ENCODE measurements at places on chromosomes 6 and 20.

DNA sequence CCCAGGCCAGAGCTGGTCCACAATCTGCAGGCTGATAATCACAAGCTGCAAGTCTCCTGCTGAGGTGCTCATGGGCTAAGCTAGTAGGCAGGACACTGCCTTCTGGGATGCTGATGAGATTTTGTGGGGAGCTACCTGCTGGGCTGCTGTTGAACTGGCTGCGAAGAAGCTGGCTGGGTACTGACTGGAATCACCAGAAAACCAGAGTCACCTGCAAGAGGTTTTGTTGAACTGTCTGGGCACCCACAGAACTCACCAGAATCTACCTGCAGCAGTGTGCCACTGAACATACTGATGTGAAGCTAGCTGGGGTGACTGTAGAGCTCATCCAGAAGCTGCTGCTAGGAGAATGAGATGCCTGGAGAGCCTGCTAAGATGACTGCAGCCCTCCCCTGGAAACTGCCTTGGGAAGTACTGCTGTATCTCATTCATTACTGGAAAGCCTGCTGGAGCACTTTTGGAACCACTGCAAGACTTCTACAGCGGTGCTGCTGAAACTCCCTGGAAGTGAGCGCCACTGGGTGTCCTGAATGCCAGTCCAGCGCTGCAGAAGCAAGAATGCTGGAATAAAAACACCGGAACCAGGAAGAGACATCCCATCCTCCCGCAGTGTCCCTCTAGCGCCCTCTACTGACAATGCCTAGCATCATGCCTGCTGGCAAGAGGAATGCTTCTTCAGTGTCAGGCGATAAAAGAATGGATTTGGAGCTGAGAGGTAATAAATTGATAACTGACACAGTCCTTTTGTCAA is 64.9 kb upstream of the ARHGAP18 start:
- peak; percentile 89 for DNase-seq

DNA sequence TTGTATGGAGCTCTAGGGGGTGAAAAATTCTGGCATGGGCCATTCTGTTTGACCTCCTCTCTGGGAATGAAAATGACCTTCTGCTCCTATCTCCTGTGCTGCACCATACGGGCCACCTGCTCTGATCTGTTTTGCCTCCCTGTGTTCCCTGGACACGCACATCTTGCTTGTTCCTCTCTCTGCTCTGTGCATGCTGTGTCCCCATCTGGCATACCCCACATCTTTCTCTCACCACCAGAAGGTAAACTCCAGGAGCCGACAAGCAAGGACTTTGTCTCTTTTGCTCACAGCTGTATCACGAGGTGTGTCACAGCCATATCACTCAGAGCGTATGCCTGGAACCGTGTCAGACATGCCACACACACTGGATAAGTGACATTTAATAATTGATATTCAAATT is 208.4 kb upstream of the DTNBP1 start:
- DNase-seq, result no peak

GRCh38 chr20:58985656-58986055 is 4.6 kb downstream of the NELFCD start:
- no peak for DNase-seq

DNA sequence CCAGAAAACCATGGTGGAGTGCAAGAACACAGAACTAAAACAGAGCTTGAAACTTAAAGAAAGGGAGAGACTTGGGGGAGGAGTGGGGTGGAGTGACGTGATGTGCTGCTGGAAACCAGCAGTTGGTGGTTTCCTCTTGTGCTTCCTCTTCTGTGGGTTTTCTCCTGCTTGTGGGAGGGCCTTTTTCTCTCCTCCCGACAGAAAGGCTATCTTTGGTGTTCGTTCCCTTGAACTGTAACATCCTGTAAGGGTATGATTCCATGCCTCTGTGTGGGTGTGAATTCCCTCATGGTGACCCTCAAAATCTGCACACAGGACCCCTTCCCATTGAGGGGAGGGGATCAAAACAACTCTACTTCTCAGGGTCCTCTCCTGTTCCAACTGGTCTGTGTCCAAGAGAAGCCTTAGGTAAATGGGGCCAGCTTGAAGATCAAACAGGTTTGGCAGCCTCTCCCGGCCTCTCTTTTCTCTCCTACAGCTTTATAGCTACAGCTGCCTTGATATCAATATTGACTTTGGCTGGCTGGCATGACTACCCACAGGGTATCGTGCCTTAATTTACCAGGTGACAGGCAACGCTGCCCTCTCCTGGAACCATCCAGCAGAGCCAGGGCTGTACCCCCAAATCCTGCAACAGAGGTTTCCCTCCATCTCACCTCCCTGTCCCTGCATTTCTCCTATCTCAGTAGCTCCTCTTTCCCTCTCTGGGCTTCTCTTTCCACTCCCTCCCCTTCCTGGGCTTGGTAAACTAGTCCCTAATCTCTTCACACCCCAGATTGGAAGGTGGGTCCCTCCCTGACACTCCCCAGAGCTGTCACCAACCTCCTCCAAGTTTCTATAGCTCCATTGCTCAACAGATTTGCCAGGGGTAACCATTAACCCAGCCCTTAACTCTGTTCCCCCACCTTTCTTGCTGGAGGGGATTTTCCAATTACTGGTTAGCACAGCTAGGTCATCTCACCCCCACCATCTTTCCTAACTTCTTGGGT is 1.5 kb upstream of the MSH5 start:
- DNase-seq, result peak; percentile 86

GRCh38 chr6:169189686-169190085 is 64.0 kb downstream of the THBS2 start:
- no peak for DNase-seq

GRCh38 chr20:47164140-47164539 is 192.4 kb downstream of the ZMYND8 start:
- no peak for DNase-seq

DNA sequence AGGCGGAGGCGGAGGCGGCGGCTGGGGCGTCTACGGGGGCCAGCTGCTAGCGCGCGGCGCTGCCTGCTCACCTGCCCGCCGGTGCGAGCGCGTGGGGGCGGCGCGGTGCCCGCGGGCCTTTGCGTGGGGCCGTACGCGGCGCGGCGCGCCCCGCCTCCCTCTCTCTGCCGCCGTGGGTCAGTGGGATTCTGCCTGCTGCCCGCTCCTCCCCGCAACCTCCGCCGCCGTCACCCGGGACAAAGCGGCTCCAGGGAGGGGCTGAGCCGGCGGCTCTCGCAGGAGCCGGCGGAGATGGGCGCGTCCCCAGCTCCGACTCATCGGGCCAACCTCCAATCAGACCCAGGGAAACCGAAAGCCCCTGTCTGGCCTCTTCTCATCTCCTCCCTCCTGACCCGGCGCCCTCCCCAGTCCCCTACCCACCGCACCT is at the start of gene RCAN2:
RCAN2 (minus strand) TSS at position 249 of the 427 bp plus-strand sequence.
- peak; percentile 48 for DNase-seq

- no peak for DNase-seq
These were observed 45.5 kb upstream of the NXT1 start for GRCh38 chr20:23305098-23305497.

DNA sequence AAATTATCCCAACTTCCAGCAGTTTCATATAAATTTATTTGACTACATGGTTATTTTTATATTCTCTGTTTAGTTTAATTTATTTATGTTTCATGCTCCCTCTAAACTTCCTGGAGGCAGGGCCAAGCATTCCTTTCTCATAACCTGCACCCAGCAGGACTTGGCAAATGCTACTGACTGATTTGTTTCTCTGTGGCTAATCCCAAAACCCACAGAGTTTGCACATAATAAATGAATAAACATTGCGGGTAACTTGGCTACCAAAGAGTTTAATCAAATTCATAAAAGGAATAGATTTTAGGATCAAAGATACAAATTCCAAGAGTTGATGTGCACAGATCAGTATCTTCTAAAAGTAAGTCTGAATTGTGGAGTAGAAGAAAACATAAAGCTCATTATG is 239.5 kb downstream of the SLC35F1 start:
- no peak for DNase-seq

GRCh38 chr20:49411221-49411925 is 71.1 kb downstream of the KCNB1 start:
- no peak for DNase-seq

DNA sequence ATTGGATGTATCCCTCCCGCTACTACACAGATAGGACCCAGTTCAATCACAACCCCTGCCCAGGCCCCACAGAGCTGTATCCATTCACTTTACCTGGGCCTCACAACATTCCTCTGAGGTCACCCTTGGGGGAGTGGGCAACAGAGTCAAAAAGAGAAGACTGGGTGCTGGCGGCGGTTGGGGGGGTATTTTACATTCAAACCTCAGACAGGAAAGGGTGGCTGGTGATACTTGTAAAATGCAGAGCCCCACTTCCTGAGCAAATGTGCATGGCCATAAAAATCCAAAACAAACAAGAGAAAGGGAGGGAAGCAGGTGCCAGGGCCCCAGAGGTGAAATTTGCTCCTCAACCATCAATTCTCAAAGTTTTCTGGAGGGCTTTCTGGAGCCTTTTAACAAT is 3.5 kb downstream of the LRFN2 start:
- DNase-seq, result no peak

DNA sequence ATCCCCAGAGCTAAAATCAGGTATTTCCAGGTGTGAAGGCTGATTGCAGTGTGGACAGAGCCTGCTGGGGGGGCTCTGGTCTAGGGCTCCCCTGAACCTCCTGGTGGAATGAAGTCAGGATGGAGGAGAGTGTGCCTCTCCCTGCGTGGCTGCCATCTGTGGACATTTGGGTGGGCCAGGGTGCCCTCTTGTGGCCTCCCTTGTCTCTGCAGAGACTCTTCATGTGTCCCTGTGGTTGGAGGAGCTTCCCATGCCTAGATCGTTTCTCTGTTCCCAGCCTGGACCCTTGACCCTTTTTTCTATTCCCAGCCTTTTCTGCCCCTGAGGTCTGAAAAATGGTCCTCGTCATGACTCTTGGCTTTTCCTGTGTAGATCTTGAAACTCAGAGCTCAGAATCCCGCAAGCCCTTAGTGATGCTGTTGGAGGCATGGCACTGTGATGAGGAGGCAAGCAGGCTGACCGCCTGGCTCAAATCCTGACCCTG is 9.9 kb upstream of the PSMF1 start:
- DNase-seq, result peak; percentile 59

DNA sequence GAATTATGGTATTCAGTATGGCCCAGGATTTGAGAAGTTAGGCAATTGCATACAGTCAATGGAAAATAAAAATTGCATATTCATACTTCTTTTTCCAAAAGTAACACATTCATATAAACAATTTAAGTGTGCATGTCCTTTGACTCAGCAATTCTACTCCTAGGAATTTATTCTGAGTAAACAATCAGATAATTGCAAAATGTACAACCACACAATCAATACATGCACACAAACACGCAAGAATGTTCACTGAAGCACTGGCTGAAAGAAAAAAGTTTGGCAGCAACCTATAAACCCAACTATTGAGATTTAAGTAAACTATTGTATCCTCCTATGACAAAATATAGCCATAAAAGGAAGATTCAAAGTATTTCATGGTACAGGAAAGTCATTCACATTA is 1.6 kb downstream of the CYP39A1 start:
- no peak for DNase-seq

DNA sequence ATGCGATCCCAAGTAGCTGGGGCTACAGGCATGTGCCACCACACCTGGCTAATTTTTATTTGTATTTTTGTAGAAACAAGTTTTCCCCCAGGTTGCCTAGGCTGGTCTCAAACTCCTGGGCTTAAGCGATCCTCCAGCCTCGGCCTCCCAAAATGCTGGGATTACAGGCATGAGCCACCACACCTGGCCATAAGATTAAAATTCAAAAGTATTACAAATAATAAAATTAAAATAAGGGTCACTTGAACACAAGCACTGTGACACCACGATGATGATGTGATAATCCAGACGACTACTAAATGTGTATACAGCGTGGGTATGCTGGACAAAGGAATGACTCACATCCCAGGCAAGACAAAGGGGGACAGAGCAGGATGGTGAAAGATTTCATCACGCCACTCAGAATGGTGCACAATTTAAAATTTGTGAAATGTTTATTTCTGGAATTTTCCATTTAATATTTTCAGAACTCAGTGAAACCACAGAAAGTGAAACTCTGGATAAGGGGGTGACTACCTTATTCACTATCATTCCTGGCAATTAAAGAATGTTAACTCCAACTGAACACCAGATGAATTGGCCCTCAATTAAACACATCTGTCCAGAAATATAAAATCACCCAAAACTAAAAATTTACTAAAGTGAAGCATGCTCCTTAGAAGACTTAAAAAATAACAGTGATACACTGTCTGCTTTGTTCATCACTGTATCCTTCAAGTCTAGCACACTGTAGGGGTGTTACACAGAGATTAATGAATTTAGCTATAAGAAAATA is 13.1 kb downstream of the B4GALT5 start:
- peak; percentile 94 for DNase-seq
